Foreskin melanocyte (primary cell): ENCODE measurements at places on chromosomes 16 and 17.

DNA sequence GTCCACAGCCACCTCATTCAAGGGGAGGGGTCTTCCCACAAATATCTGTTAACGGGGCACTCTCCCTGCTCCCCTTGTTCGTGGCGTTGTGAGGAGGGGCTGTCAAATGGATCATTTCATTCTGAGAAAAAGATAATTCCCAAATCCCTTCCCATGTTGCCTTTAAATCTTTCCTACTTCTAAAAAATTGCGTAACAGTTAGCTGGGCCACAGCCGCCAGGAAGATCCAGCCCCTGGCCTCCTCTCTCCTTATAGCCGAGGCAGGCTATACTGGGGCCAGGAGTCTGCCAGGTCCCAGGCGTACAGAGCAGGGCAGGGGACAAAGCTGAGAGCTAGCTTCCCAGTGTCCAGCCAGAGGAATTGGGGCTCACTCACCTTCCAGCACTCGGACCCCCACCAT, 430 bp downstream of the C16orf89 start:
- no peak for DNase-seq

DNA sequence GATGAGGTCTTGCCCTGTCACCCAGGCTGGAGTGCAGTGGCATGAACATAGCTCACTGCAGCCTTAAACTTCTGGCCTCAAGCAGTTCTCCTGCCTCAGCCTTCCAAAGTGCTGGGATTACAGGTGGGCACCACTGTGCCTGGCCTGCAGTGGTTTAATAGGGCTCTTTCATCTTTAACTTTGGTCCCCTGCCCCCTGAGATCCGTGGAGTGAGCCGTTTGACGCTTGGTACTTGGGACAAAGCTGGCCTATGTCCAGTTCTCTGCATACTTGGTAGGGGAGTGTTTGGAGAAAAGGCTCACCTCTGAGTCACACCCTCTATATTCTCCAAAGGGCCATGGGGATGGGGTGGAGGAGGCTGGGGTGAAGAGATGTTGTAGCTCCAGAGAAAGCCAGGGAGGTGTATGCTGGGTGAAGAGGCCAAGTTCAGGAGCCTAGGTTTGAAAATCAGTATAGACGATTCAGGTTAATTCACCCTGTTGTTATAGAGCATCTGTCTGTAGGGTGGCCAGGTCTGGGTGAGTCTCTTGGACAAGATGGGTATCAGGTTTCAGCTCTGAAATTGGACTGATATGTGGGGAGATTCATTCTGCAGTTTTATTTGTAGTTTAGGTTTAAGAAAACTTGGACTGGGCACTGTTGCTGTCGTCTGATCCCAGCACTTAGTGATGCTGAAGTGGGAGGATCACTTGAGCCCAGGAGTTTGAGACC, 17.6 kb downstream of the ABCC1 start:
- DNase-seq, result peak; percentile 63

DNA sequence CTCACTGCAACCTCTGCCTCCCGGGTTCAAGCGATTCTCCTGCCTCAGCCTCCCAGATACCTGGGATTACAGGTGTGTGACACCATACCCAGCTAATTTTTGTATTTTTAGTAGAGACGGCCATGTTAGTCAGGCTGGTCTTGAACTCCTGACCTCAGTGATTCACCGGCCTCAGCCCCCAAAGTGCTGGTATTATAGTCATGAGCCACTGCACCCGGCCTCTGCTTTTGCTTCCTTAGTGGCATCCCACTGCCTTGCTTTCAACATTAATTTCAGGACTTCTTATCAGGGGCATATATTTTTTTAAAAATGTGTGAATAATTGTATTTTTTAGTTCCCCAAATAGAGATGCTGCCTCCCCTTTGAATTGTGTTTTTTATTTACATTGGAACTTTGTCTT, 98.8 kb downstream of the SYCE1L start:
- no peak for DNase-seq

DNA sequence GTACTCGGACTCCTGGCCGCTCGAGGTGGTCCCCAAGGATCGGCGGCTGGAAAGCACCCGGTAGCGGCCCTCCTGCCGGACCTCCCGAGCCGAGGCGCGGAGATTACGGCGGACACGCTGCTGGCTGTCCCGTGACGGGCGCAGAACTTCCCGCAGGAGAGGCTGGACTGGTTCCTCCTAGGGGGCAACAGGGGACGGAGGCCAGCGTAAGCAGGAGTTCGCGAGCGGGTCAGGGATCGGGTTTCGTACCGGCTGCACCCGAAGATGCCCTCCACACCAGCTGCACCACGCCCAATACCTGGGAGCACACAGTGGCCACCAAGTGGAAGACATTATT, 341 bp downstream of the SLC7A6OS start:
- DNase-seq, result no peak

DNA sequence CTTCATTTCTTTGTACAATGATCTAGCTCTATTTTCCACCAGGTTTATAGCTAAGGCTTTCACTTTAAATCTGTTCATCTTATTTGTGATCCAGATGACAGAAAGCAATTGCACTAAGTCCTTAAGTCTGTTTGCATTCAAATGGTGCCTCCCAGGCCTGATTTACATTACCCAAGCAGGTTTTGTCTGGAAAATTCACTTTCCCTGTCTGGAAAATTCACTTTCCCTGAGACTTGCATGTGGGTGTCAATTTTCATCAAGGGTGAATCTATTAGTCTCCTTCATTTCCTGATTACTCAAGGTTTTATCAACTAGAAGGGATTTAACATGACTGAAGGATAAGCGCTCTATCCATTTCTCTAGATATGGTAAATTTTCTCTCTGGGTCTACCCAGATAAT, 1480.2 kb upstream of the GOT2 start:
- no peak for DNase-seq

- DNase-seq, result no peak
Measured at GRCh38 chr17:77491921-77492445, 351.2 kb downstream of the SEC14L1 start.

DNA sequence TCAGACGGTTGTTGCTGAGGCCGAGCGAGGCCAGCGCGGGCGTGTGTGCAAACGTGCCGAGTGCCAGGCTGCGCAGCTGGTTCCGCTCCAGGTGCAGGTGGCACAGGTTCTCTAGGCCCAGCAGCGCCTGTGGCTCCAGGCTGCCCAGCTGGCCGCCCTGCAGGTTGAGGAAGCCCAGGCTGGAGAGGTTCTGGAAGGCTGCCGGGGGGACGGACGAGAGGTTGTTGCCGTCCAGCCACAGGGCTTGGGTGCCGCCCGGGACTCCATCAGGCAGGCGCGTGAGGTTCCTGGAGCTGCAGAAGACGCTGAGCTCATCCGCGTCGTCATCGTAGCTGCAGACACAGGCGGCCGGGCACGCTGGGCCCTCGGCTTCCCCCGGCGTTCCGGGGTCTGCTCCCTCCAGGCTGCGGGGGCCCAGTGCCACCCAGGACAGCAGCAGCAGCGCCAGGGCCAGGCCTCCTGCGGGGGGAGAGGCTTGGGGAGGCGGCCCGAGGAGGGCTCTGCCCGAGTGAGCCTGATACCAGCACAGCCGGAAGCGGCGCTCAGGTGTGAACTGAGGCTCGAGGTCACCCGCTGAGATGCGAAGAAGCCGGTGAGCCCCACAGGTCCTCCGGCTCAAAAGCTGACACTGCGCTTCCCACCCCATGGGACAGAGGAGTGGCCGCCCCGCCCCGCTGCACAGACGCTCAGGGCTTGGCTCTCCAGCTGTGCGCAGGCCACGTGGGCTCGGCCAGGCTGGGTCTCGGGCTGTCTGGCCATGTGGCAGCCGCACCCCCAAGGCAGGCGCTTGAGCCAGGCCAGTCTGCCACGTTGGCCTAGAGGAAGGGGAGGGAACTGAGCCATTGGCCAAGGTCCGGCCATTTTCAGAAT, 1.3 kb downstream of the IGFALS start:
- DNase-seq, result no peak

GRCh38 chr17:65857718-65858117, 296.3 kb upstream of the AXIN2 start:
- DNase-seq, result no peak

GRCh38 chr16:51569203-51569931, 418.3 kb upstream of the SALL1 start:
- peak; percentile 24 for DNase-seq

DNA sequence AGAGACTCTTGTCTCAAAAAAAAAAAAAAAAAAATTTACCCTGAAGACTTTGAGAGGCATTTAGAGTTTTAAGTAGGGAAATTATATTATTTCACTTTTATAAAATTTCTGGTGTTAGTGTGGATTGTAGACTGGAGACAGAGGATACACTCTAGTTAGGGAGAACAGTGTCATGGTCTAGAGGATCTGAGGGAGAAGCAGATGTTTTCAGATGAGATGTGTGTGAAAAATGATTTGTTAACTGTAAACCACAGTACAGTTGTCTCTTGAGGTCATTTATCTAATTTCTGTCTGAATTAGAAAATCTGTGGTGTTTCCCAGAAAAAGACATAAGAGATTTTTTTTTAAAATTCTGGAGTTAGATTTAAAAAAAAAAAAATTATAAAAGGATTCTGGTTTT, 54.8 kb downstream of the NUP88 start:
- DNase-seq, result no peak
